Natural killer cell (primary cell): ENCODE measurements at places on chromosomes 11 and 22. TPM values are rescaled to one million over a fixed set of nuclear protein-coding genes. Genes with fewer than 3 reads are reported as not detected.

Gene MUC6
- not detected for total RNA-seq

Gene PGM2L1
- total RNA-seq = 8.0 TPM

Gene RBMXL2
- total RNA-seq = not detected

Gene GGT1
- 7.0 TPM for total RNA-seq

Gene CASP12
- not detected for total RNA-seq

Gene LRRC75B
- 2.3 TPM for total RNA-seq

Gene HEPHL1
- not detected for total RNA-seq

Gene CDC42BPG
- 8.2 TPM for total RNA-seq

Gene PKNOX2
- not detected for total RNA-seq

DNA sequence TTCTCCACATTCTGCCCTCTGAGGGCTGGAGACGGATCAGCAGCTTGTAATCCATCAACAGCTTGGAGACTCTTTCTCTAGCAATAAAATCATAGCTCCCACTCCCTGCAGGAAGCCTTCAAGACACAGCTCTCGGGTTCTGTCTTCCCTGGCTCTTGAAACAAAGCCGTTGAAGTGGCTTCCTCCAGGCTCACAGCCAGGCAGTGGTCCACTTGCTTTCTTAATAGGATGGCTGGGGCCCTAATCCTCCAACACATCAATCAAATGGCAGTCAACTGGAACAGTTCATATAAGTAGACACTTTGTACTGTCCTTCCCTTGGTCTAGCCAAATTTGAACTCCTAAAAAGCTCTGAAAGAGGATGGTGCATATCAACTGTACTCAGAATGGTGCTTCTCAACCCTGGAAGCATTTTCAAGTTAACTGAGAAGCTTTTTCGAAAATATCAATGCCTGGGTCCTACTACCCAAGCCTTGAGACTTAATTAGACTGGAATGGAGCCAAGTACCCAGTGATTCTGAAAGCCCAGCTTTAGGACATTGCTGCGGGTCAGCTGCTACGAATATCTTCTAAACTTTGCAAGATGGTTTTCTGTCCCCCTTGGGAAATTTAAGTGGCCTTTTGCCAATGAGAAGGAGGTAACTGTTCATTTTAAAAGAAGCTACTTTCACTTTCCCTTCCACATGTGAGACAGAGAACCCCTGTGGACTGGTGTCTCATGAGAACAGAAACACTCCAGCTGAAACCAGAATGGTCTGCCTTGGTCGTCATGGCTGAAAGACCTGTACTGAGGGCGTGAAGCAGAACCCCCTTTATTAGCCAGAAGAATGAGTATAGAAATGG lies 74.7 kb downstream of the SC5D start:
- peak; percentile 74 for DNase-seq

DNA sequence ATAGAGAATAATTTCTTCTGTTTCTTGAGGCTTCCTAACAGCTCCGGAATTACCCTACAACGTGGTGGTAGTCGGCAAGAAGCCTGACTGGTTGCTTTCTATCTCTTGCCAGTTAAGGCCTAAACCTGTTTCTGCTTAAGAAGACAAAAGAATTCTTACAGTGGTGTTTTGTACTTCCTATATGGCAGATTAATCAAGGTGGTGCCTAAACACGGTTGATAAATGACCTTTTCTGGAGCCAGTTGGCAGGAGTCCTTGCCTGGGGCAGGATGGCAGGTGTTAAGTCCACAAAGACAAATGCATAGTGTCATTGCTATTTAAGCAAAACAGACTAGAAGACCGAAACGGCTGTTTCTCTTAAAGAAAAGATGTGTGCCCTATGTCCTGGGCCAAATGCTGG lies 9.9 kb downstream of the GVQW3 start:
- DNase-seq = no peak

- DNase-seq = no peak
These were observed 12.1 kb downstream of the PRG3 start for GRCh38 chr11:57368845-57369232.

DNA sequence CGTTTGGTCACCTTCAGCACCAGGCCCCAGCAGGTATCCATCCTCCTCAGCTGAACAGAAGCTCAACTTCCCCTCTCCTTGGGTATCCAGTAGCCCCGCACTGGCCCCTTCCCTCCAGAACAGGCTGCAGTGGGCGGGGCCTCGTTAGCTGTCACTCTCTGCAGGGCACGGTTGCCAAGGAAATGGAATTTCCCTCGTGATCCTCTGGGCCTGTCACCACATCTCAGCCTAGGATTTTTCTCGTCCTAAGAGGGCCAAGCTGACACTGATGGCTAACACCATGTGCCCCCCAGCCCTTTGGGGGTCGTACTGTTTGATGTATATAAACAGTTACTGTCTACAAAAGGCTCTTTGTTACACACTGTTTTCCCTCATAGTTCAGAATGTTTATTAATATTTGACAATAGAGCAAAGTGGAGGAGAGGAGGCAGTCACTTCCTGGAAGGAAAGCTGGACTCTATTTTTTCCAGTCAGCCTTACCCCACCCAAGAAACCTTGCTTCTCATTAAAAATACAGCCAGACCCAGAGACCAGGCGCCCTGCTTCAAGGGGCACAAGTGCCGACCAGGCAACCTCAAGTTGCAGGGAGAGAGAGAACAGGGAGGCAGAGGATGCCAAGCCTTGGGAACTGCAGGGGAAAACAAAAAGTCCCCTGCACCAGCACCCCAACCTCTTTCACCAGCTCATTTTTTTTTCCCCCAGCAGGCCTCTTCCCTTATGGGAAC lies 44.5 kb downstream of the FEZ1 start:
- no peak for DNase-seq

- no peak for DNase-seq
These were observed 35.7 kb downstream of the TBCEL start for GRCh38 chr11:121059605-121060004.

DNA sequence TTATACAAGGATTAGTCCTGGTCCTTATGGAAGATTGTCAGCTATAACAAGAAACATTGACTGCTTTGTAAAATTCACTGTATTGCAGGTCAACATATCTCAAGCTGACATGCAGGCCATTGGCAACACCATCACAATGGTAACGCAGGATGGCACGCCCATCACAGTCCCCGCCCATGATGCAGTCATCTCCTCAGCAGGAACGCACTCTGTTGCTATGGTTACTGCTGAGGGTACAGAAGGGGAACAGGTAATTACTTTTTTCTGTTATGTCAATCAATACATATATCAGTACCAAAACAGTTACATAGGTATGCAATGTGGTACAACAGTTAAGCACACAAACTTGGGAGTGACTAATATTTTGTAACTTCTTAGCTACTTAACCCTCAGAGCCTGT lies 55.3 kb downstream of the ZNF143 start:
- DNase-seq = no peak

- no peak for DNase-seq
These were observed 117.8 kb upstream of the C11orf87 start for GRCh38 chr11:109304159-109304558.

GRCh38 chr11:109148669-109149068 lies 273.3 kb upstream of the C11orf87 start:
- no peak for DNase-seq

GRCh38 chr11:33358150-33358831 lies 101.1 kb downstream of the HIPK3 start:
- DNase-seq = no peak

GRCh38 chr11:46465683-46466082 lies 74.1 kb upstream of the CHRM4 start:
- DNase-seq = no peak

DNA sequence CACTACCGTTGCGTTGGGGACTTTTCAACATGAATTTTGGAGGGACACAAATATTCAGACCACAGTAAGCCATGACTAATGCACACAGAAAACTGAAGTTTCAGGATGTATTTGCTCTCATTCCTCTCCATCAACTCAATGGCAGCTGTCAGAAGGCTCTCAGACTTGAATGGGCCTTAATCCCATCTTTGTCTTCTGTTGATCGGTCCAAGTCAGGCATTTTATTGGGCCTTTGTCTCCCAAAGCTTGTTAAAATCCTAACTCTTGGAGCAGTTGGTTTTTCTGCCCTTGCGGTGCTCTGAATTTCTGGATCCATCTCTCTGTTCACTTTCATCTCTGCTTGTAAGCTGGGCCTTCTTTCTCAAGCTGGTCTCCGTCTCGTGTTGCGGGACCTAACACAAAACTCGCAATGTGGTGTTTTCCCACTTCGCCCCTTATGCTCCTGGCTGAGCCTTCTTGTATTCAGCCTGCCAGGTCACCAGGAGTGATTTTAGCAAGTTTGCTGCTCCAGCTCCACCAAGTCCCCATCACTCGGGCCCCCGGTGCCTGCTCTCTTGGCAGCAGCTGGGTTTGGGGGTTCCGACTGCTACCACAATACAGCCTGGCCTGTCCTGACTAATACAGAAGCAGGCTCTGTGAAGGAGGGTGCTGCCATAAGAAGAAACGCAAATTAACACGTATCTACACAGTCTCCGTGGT lies 27.0 kb downstream of the TSPAN32 start:
- DNase-seq = no peak

- peak; percentile 61 for DNase-seq
These were observed 13.8 kb upstream of the SLC39A13 start for GRCh38 chr11:47394322-47395222.

DNA sequence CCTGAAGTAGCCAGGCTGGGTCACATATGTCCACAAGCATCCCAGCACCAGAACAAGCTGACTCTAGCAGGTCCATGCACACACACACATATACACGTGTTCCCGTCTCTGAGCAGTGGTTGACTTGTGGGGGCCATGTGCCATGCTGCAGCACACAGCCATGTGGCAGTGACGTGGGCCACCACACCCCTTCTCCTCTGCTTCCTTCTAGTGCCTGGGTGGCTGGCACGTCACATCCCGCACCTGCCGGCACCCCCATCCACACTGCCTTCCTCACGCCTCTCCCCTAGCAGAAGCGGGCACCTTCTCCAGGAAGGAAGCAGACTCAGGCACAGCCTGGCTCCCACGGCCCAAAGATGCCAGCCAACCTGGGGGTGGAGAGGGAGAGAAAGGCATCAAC lies 9.5 kb downstream of the SYT7 start:
- DNase-seq = no peak

DNA sequence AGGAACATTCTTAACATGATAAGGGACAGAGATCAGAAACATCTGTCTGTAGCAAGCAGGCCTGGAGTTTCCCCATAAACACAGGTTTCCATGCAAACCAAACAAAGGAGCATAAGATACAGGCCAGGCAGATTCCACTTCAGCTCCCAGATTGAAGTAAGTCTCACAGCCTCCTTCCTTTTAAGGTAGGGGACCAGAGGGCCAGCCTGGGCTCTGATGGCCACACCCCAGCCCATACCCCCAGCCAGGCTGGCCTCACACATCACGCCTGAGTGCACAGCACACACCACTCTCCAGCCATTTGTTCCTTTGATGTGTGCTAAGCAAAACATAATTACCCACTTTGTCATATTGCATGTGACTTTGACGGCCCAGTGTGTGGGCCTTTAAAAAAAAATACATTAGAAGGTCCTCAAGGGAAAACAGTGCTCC lies 518.7 kb downstream of the NTM start:
- DNase-seq = no peak

DNA sequence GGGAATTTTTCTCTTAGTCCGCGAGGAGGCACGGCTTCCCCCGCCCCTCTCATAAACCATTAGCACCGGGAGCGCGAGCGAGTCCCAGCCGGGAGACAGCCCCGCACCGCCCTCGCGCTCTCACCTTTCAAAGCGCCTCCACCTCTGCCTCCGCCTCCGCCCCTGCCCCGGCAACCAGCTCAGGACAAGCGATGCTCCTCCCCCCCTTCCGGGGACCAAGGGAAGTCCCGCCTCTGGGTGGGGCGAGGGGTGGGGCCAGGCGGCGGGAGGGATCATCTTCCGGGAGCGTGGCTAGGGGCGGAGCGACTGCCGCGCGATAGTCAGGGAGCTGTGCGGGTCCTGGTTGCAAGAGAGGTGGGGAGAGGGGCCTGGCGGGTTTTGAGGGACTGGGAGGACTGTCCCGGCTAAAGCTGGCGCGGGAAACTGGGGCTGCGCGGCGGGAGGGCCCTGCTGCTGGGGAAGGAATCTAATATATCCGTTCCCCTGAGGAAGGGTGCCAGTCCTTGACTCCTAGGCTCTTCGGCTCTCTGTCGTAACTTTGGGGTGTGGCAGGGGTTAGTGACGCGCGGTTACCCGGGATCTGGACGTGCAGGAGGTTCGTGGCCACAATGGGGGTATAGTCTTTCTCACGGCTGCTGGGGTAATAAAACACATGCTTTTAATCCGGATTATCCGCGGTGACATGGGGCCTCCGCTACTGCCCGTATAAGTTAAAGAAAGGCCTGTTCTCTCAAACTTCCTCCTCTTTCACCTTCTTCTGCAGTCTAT lies at the start of the genes CCDC82 and JRKL:
CCDC82 (minus strand) TSS at position 193 of the 768 bp plus-strand sequence. CDS start 5,165 bp downstream, outside the sequence.
JRKL (plus strand) TSS at position 294 of the 768 bp plus-strand sequence. CDS start 637 bp downstream, outside the sequence.
- DNase-seq = peak; percentile 97

GRCh38 chr11:84333221-84333620 lies 1047.1 kb upstream of the CCDC90B start:
- no peak for DNase-seq

DNA sequence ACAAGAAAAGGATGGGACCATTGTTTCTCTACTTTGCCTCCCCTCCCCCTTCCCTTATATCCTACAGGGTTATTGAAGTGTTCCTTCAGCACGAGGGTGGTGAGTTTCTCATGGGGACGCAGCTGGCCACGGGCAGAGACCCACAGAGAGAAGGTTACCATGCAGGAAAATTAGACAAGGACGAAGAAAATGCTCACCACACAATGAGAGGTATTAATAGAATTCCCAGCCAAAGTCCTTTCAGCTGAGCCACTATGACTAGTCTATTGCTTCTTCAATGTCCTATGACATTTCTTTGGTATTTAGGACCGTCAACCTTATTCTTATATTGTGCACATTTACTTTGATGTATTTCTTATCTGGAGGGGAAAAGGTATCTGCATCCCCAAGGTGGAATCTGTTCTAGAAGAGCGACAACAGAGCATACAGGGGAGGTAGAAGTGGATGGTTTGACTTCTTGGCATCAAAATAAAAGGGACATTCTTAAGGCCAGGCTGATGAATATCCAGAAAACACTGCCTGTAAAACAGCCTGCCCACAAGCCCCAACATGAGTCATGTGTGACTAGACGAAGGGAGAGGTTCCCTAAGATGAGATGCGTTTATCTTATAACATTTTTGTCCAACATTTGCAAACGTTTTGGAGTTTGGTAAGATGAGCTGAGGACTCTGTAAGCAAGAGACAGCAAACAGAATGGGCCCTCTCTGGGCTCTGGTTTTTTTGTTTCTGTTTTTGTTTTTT lies 209.8 kb upstream of the NARS2 start:
- DNase-seq = no peak
